ENCODE measurements at places on chromosomes 2 and 18.

GRCh38 chr18:68623342-68623741, 91.6 kb downstream of the TMX3 start:
- peak; percentile 79 for DNase-seq

- DNase-seq = peak; percentile 91
Measured at GRCh38 chr2:232611559-232612218, 21.7 kb upstream of the EFHD1 start.

GRCh38 chr2:72685638-72686213, 140.1 kb downstream of the EXOC6B start:
- no peak for DNase-seq

DNA sequence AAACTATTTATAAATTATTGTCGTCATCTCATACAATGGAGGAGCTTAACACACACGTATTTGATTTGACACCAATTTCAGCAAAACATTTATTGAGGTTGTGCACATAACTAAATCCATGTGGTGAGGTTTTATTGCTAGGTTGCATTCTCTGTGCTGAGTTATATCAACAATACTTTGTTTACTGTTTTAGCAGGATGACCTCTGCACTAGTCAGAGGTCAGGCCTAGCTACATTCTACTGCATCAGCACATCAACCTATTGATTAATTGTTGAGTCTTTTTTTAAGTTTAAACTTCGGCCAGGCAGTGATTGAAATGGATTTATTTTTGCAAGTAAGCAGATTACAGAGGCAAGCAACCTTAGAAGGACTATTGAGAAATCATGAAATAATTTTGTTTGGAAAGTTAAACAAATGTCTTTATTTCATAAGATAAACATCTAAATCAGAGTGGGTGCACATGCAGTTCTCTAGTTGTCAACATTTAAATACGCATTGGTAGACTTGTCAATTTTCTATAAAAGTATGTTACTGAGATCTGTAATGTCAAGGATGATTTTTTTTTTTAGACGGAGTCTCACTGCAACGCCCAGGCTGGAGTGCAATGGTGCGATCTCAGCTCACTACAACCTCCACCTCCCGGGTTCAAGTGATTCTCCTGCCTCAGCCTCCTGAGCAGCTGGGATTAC, 75.2 kb upstream of the CD28 start:
- DNase-seq = no peak

DNA sequence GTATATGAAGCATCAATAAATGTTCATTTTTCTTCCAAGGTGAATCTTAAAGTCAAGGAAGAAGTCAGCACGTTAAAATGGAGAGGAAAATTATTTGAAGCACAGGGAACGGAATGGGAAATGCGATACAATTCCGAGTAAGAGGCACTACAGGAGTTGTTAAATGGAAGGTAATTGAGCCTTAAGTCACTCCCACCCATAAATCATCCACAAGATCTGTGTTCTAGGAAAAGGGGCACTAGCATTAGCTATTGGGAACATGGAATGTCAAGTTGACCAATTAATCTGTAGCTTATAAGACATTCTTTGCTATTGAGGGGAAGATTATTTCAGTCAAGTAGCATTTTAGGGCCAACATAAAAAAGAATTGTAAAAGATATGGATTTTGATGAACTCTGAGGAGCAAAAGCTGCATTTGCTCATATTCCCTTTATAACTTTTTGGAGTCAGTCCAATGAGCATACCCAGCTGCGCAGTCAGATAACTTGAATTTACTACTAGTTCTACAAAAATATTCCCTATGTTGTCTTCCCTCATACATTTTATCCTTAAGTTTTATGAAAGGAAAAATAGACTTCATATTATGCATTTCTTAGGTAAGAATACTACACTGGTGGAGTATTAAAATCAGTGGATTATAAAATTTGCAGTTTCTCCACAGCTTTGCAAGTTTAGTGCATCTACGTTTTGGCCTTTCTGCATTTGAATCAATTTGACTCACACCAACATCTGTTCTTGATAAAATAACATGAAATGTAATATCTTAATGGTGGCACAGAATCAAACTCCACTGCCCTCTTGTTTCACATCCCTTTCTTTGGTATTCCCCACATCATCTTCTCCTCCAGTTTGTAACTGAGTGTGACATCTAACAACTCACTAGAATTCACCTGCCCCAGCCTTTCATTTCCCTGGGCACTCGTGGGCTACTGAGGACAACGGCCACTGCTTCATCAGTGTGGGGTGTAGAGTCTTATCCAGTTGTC, 95.6 kb downstream of the SP3 start:
- no peak for DNase-seq

DNA sequence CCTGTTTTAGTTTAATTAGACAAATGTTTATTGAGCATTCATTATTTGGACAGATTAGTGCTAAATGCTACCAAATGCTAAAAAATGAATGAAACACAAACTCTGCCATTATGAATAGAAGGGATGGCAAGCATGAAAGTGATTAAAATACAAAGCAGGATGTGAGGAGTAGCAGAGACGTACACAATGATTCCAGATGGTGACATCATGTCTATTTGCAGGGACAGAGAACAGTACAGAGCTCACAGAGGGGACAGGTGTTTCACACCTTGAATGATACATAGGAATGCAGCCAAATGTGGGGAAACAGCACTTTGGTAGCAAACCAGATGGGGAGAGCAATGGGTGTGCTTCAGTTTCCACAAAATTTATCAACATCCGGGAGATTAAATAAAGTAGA, 76.3 kb downstream of the CD226 start:
- no peak for DNase-seq

DNA sequence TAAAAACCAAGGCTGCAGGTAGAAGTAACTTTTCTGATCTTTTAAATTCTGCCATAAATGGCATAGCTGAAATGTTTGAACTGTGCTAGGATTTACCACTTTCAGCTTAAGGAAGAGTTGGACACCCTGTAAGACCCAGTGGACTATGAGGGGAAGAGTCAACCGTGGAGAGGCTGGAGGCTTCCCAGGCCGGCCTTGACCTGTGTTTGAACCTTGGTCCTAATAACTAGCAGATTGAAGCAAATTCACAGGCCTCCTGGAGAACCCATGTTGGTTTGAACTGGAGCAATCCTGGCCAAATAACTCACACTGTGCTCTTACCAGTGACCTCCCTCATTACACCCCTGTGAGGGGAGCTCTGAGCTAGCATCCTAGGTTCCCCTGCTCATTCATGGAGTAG, 87.2 kb upstream of the ALPP start:
- no peak for DNase-seq

- peak; percentile 12 for DNase-seq
Measured at GRCh38 chr2:54103454-54104314, 11.7 kb upstream of the ACYP2 start.

- DNase-seq = no peak
Measured at GRCh38 chr2:78065366-78065765, 543.2 kb upstream of the LRRTM4 start.

GRCh38 chr2:112881217-112881985, 29.6 kb upstream of the IL37 start:
- no peak for DNase-seq

DNA sequence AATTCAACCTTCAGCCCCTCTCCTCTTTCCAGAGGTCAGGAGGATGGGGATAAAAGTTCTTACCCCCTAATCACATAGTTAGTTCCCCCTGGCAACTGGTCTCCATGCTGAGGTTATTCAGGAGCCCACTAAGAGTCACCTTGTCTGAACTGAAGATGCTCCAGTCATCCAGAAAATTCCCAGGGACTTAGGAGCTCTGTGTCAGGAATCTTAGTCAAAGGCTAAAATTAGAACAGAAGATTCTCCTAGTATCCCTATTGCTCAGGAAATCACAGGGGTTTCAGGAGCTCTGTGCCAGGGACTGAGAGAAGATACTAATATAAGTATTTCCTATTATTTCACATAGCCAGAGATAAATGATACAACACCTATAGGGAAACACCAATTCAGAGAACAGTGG, 37.3 kb upstream of the LONRF2 start:
- DNase-seq = no peak

DNA sequence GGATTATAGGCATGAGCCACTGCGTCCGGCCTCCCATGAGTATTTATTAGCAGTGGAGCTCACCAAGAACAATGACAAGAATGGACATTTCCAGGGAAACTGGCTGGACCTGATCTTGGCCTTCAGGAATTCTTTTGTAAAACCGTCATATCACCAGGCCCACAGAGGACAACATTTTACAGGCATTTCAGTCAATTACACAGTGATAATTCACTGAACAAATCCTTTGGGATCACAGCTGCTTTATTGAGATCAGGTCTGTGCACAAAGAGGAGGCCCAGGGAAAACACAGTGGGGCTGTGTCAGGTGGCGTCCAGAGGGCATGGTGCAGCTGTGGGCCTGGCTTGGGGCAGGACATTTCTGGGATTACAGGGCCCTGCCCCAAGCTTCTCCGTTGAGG, 30.1 kb upstream of the GTF2A1L start:
- no peak for DNase-seq

DNA sequence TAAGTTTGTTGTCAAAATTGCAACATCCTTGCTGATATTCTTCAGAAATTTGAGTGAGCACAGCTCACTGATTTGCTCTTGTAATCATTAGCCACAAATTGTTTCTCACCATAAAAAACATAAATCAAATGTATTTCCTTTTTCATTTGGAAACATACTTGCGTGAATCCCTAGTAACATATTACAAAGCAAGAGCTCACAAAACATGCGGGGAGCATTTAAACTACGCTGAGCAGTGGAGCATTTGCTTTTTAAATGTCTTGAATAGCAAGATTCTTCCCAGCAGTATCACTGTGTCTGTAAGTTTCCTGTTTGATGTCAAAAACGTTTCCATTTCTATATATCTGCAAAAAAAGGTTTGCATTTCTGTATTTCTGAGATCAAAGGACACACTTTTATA, 788.3 kb upstream of the SALL3 start:
- no peak for DNase-seq

- DNase-seq = no peak
Measured at GRCh38 chr2:163723348-163723747, 12.5 kb downstream of the FIGN start.

DNA sequence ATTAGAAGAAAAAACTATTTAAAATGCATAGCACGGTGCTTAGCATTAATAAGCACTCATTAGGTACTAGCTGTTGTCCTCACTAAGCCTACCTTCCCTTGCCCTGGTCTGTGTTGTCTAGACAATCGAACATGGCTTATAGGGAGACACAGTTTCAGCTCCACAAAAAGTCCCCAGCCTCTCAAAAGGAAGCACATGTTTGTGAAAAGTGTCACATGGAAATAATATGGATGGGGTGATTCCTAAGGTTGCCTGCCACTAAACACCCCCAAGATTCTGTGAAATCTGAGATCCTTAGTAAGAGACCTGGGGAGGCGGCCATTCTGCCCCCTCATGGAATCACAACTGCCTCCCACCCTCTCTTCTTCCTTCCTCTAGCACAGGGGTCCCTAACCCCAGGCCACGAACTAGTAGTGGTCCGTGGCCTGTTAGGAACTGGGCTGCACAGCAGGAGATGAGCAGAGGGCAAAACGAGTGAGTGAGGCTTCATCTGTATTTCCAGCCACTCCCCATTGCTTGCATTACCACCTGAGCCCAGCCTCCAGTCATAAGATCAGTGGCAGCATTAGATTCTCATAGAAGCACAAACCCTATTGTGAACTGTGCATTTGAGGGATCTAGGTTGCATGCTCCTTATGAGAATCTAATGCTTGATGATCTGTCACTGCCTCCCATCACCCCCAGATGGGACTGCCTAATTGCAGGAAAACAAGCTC, 59.6 kb upstream of the NDUFV2 start:
- no peak for DNase-seq
